ENCODE measurements at places on chromosomes 16 and 17.

- no peak for DNase-seq
Measured at GRCh38 chr16:31451681-31452351, 7.5 kb upstream of the ARMC5 start.

- DNase-seq = no peak
Measured at GRCh38 chr16:56630134-56630533, 2.3 kb upstream of the MT1M start.

- DNase-seq = no peak
Measured at GRCh38 chr17:81428516-81428915, 33.3 kb downstream of the BAHCC1 start.

- DNase-seq = no peak
Measured at GRCh38 chr17:57766318-57766943, 21.3 kb upstream of the CCDC182 start.

DNA sequence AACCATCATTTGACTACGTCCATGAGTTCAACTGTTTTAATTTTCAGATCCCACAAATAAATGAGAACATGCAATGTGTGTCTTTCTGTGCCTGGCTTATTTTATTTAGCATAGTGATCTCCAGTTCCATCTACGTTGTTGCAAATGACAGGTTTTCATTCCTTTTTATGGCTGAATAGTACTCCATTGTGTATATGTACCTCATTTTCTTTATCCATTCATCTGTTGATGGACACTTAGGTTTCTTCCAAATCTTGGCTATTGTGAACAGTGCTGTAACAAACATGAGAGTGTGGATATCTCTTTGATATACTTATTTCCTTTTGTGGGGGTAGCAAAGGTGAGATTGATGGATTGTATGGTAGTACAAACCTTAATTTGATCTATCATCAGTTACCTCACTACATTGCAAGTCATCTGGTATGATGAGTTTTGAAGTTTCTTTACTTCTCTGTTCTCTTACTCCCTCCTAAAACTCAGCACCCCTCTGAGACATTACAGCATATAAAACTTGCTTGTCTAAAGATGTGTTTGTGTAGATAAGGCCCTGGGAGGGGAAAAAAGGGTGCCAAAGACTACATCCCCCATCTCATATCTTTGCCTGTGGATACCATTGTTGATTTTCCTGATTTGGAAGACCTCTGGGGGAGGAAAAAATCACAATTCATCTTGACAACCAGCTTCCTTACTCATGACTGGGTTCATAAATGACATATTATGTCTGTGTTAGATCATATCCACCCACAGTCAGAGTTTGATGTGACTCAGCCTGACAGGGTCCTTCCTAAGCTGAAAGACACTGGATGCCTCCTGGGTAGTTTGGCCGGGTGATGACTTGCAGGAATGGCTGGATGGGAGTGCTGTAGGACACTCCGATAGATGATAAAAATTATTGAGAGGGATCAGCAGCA lies 47.6 kb downstream of the ABCA9 start:
- no peak for DNase-seq

DNA sequence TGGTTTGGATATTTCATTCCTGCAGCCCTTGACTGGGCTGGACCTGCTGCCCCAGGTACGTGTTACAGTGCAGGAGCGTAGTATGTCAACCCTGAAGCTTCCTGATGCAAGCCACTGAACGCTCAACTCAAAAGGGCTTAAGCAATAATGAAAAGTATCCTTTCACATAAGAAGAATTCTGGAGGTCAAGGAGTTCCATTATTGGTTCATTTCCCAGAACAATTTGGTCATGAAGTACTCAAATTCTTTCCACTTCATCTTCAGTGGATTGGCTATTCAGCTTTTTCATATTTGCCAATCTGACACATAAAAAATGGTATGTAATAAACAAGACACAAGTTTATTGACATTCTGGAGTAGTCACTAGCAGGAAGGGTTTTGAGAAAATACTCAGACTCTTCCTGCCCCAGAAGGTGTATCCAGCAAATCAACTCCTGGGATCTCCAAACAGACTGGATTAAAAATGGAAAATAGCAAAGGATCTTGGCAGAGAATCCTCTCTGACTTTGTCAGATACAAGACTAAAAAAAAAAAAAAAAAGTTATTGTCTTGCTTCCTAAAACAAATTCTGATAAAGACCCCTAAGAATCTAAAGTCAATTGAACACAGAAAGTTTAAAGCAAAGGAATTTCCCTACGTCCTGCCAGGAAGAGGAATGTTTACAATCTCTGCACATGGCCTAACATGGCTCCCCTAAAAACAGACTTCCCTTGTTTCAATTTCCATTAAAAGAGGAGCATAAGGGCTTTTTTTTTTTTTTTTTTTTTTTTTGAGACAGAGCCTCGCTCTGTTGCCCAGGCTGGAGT lies 37.5 kb upstream of the WSB1 start:
- no peak for DNase-seq

DNA sequence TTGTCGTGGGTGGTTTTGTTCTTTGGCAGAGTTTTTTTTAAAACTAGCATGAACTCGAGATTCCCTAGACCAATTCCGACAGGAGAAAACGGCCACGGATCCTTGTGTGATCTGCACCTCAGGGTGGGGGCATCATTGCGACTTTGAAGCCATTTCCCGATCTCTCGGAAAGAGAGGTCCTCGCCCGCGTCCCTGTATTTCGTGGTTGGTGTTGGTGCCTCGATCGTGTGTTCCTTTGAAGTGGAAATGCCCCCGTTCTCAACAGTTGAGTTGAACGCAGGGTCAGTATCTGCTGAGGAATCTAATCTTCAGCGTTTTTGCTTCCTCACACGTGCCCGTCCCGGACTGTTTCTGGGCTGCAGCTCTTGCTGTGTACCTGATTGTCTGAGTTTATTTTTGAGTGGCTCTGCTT lies 1.1 kb downstream of the CRAMP1 start:
- no peak for DNase-seq

DNA sequence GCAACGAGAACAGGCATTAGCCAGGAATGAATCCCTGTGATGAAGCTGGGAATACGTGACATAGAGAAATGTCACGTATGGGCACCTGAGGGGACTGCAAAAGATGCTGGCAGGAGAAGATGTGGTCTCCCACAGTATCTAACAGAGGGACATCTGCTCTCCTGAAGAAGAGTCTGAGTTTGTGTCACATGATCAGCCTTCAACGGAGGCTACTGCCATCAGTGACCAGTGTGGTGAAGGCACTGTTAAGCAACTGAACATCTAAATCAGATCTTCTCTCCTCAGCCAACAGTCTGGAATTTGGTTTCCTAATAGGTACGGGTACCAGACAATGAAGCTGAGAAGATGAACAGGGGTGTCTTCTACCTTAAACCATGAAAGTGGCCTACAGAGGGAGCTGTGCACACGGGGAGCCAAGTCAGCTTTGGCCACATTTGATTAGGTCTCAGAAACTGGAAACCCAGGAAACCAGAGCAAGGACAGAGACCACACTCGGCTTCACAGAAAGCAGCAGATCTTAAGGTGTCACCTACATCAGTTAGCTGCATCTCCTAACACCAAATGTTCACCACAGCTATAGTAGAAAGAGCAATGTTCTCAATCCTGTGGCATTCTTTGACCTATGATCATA lies 41.8 kb downstream of the BRD7 start:
- DNase-seq = peak; percentile 24

DNA sequence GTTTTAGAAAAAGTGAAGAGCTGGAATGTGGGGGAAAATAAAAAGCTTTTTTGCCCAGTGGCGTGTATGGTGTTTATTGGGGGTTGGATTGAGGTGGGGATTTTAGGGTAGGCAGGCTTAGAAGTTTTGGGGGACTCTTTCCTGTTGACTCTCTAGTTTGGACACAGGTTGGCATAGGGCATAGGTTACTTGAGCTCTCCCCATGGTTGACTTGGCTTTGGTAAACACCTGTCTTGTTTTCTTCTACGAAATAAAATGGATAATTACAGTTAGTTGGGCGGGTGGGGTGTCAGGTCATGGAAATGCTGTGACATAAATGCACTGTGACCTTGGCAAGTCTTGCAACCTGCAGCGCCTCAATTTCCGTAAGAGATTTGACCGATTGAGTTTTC lies 680 bp upstream of the TAOK2 start:
- no peak for DNase-seq

- no peak for DNase-seq
Measured at GRCh38 chr17:54901230-54901822, 674 bp downstream of the TOM1L1 start.

DNA sequence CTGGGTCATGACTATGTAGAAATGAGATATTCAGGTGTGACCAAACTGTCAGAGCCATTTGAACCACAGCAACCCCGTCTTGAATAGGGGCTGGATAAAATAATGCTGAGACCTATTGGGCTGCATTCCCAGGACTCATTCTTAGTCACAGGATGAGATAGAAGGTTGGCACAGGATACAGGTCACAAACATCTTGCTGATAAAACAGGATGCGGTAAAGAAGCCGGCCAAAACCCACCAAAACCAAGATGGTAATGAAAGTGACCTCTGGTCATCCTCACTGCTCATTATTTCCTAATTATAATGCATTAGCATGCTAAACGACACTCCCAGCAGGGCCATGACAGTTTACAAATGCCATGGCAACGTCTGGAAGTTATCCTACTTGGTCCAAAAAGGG lies 545.5 kb downstream of the TMEM114 start:
- no peak for DNase-seq

- DNase-seq = peak; percentile 49
Measured at GRCh38 chr17:63641692-63642448, 19.7 kb downstream of the MAP3K3 start.

- DNase-seq = no peak
Measured at GRCh38 chr17:49061524-49061943, 64.3 kb downstream of the IGF2BP1 start.

DNA sequence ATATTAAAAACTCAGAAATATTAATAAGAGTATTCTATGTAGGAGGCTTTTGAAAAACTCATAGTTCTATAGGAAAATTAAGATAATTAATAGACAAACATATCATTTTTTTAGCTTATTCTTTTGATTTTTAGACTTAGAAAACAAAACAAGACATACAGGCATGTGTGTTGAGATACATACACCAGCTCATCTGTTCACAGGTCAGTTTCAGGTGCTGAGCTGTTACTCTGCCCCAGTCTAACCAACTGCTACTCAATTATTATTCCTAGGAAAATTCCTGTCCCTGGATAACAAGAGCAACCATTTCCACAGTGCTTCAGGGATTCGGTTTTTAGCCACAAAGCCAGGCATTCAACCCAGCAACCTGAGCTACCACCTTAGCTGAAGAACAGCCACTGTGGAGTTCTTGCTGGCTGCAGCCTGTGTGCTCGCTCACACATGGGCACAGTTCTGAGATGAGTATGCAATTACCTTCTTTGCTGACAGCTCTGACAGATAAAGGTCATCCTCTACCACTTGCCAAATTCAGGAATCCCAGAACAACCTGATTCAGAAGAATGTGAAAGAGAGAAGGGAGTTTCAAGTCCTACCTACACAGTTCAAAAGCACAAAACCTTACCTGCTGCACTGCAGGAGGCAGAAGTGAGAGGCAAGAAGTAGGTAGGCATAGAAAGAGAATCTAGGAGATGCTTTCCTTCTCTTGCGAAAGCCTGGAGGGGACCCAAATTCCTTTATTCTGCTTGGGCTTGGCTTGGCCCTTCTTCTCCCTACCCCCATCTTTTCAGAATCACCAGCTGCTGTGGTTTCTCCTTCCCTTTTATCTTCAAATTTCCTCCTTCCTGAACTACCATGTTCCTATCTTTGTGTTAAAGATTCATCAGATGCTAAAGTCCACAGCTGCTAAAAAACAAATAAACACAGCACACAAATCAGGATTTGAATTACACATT lies 62.7 kb downstream of the TEX2 start:
- no peak for DNase-seq

- DNase-seq = no peak
Measured at GRCh38 chr16:83602761-83603722, 204.7 kb upstream of the HSBP1 start.

- DNase-seq = peak; percentile 12
Measured at GRCh38 chr17:59521465-59522126, 43.8 kb upstream of the DHX40 start.

GRCh38 chr17:74235911-74236371 lies 22.6 kb downstream of the TTYH2 start:
- peak; percentile 39 for DNase-seq

DNA sequence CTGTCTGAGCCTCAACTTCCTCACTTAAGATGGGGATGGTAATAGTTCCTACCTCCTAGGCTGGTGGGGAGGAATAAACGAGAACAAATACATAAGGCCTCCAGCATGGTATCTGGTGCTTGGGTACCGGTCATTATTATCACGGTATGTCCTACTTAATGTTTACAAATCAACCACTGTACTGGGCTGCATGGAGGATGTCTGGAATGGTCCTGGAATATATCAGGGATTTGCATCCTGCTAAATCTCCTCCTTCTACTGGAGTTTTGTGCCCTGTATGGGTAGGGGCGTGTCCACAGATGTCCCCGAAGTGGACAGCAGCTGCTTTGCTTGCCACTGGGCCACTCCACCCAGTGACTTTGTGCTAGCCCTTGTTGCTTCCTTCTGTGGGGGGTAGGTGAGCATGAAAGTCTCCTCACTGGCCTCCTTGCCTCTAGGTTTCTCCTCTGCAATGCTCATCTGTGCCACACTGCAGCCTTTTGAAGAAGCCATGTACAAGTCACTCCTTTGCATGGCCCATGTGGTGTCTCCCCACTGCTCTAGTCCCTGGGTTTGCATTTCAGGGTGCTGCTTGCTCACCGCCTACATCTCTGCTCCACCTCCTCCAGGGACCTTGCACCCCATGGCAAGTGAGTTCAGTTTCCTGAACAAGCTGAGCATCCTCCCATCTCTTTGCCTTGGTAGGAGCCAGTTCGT lies 2.2 kb upstream of the CMIP start:
- DNase-seq = no peak

DNA sequence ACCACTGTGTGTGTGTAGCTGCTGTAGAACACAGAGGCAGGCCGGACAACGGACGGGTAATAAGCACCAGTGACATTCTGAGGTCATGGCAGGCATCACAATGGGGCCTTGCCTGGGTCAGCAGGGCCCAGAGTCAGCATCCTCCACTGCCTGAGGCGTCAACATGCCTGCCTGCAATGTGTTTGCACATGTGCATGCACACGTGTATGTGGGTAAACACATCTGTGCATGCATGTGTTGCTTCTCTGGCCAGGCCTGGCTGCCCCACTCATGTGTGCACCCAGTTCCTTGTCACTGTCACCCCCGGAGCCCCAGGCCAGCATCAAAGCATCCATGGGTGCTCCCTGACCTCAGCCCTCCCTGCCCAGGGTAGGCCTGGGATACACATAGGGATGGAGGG lies 43.3 kb downstream of the LGALS9 start:
- DNase-seq = no peak

DNA sequence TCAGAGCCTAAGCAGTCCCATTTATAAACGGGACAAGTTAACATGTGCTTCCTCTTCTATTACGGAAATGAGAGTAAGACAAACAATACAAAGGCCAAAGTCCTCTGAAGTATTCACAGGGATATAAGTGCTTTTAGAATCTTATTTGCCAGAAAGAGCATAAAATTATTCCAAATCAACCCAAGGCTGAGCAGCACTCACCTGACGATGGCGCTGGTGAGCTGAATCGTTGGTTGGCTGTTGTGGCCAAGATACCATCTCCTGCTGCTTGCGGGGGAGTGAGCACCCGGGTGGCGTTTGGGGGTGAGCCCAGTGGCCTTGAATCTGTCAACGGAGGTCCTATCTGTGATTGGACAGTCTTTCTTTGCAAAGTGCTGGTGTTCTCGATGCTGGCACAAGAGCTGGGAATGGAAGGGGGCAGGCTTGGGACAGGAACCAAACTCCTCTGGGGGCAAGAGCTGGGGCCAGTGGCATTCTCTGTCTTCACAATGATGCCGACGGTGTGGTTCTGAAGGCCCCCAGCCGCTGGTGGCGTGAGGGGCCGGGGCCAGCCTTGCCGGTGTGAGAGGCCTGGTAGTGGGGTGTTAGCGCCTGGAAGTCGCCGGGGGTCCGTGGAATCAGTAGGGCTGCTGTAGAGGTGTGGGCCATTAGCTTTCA lies 9.5 kb upstream of the DHRS13 start:
- no peak for DNase-seq

- no peak for DNase-seq
Measured at GRCh38 chr17:45038728-45039634, 12.5 kb downstream of the DCAKD start.

All from C1 segment of cervical spinal cord (tissue), 14 donors.